ENCODE measurements at places on chromosomes 4 and X.

GRCh38 chr4:158202481-158202880 lies 7.8 kb upstream of the TMEM144 start:
- DNase-seq, result no peak

GRCh38 chr4:159002950-159003349 lies 99.9 kb upstream of the RAPGEF2 start:
- no peak for DNase-seq

- DNase-seq, result no peak
Measured at GRCh38 chr4:105267280-105267679, 120.6 kb downstream of the TET2 start.

DNA sequence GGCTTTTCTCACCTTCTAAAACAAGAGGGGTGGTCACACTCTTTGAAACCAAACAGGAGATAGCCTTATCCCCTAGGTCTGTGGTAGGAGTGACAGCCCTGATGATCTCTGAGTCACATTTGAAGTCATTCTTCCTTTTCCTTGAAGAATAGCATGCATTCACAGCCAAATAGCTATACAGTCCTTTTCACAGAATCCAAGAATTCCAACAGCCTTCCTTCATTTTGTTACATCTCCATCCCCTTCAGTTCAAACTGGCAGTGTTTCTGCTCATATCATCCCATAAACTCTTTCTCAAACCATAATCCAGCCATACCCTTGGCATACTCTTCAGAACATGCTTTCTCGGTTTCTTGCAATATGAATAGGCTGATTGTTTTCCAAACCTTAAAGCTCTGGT lies 33.3 kb upstream of the TMEM184C start:
- no peak for DNase-seq

DNA sequence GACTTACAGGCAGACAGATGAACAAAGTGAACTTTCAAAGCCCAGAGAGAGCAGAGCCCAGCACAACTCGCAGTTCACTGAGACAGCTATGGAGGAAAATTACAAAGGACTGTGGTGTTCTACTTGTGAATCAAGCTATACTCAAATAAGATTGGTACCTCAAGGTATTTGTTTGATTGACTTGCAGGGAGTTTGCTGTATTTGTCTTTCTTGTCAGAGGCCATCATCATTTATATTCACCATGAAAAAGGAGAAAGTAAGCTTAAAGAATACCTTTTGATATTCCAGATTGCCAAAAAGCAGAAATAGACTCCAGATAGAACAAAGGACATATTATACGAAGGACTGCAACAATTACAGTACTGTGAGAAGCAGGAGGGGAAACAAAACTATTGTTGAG lies 1047.9 kb downstream of the RPA4 start:
- no peak for DNase-seq

DNA sequence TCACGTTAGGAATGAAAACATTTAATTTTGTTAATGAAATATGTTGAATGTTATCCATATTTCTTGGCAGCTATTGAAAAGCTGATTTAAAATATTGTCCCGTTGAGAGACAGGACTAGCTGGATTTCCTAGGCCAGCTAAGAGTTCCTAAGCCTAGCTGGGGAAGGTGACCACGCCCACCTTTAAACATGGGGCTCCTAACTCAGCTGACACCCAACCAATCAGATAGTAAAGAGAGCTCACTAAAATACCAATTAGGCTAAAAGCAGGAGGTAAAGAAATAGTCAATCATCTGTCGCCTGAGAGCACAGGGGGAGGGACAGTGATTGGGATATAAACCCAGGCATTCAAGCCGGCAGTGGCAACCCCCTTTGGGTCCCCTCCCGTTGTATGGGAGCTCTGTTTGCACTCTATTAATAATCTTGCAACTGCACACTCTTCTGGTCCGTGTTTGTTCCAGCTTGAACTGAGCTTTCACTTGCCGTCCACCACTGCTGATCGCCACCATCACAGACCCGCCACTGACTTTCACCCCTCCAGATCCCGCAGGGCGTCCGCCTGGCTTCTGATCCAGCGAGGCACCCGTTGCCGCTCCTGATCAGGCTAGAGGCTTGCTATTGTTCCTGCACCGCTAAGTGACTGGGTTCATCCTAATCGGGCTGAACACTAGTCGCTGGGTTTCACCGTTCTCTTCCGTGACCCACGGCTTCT lies 308.9 kb downstream of the GLUD2 start:
- DNase-seq, result no peak

DNA sequence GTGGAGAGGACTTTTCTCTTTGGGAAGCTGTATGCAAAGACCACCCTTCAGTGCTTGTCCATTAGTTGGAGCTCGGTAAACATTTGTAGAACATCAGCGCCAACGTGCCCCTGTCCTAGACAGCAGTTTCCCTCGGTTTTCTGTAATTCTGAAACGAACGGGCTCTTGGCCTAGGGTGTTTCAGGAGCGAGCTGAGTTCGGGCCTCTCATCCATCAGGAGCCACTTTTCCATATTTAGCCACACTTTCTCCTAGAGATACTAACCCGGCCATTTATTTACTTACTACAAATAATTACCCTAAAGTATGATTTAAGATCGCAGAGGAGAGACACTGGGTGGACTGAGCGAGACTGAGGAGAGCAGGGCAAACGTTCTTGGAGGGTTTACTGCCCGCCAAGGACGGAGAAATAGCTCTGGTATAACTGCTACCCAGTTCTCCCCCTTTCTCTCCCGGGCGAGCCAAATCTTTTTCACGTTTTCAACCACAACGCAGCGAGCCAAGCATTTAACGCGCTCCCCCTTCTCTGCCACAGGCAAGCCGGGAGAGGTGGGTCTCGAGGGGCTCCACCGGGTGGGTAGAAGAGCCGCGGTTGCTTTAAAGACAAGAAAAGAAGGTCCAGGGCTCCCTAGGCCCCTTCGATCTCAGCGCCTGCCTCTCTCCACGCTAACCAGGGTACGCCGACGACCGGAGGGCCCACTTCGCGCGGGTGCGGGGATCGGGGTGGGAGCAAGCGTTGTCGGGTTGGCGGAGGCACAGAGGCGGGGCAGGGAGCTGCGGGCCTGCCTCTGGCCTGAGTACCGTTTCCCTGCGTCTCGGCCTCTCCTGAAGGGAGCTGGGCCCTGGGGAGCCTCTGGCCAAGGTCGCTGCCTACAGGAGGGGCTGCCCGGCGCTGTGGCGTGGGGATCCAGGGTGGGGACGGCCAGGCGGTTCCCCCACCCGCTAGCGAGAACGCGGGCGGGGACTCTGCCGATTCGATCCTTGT lies 10.8 kb upstream of the PITX2 start:
- DNase-seq, result no peak

GRCh38 chrX:20409991-20410390 lies 143.3 kb upstream of the RPS6KA3 start:
- DNase-seq, result no peak
